Ascending aorta (tissue), 2 donors: ENCODE measurements at places on chromosomes 11 and 22.
A peak's percentile ranks its signal among the peaks of the same experiment; 100 is the strongest.

DNA sequence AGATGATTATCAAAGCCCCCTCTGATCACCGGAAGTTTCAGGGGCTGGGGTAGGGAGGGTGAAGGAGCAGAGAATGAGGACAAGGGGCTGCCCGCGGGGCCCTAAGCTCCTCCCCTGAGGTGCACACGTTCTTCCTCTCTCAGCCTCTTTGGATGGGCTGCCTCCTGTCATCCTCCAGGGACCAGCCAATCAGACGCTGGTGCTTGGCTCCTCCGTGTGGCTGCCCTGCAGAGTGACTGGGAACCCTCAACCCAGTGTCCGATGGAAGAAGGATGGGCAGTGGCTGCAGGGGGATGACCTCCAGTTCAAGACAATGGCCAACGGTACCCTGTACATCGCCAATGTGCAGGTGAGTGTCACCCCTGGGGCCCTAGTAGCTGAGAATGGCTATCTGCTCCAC lies 7.5 kb downstream of the ROBO3 start:
- no peaks in the 10 kb centered on the region for H3K27me3 ChIP-seq
- H3K4me3 ChIP-seq: no peak overlapping the region
- no peak overlapping the region for H3K27ac ChIP-seq
- no peak for DNase-seq

DNA sequence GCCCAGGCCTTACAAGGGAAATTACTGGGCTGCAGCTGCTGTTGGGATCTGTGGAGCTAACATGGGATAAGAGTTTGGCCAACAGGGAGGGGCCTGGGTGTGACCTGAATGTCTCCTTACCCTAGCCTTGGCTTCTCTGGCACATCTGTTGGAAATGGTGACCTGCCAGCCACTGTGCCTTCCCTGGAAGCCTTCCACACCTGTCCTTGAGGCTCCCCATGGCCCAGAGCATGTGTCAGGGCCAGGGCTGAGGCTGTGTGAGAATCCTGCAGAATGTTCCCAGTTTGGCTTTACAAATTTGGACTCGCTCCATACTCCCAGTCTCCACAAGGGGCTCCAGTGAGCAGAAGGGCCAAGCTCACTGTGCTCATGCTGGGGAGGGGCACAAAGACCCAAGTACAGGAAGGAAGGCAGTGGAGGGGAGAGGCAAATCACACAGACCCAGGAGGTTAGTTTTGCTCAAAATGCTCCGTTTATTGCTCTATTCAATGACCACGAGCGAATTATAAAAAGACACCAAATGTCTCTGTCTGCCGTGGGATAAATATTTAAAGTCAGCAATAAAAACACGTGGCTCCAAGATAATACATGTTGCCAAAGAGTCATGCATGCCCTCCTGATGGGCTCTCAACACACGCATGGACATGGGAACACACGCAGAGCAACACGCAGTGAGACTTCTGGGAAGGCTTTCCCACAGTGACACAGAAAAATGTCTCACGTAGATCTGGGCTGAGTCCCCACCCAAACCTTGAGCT lies 1.7 kb upstream of the IGSF22 start:
- no peaks in the 10 kb centered on the region for H3K27me3 ChIP-seq
- H3K27ac ChIP-seq: no peak overlapping the region
- no peaks in the 10 kb centered on the region for H3K36me3 ChIP-seq
- H3K4me1 ChIP-seq: no peaks in the 10 kb centered on the region
- DNase-seq: no peak

DNA sequence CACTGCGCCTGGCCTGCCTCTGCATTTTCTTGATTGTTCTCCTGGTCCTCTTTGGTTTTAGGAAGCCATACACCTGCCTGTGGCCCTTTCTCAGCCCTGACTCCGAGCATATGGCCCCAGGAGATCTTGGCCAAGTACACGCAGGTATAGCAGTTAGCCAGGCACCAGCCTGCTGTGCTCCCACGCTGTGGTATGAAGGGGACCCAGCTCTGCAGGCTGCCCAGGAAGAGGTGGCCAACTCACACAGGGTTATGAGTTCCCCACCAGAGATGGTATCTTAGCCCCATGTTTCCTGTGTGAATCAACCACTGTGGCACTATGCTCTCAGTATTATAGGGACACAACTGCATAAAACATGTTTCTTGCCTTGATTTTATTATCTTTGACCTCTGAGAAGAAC lies 31.1 kb downstream of the SGSM3 start:
- peak; percentile 47 for DNase-seq
- no peaks in the 10 kb centered on the region for H3K4me1 ChIP-seq
- peaks cover 54% of the 10 kb centered on the region for H3K36me3 ChIP-seq
- no peak overlapping the region for H3K27ac ChIP-seq
- H3K4me3 ChIP-seq: no peak overlapping the region
- no peaks in the 10 kb centered on the region for H3K27me3 ChIP-seq

DNA sequence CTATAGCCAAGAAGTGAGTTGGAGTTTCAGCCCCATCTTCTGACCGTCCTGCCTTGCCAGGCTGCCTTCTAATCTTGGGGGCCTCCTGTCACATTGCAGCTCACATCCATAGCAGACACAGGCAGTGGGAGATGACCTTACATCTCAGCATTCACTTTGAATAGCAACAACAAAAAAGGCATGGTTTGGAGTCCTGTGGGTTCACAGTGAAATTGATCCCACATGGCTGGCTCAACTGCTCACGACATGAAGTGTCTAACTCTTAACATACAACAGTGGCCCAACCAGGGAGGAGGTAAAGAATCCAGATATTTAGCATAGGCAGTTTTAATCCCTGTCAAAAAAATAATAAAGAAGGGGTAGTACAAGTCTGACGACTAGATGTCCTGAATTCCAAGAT lies 38.1 kb downstream of the DBX1 start:
- H3K36me3 ChIP-seq: peaks cover 36% of the 10 kb centered on the region
- DNase-seq: no peak
- no peak overlapping the region for H3K4me3 ChIP-seq
- H3K27ac ChIP-seq: no peak overlapping the region
- no peaks in the 10 kb centered on the region for H3K4me1 ChIP-seq

- DNase-seq: no peak
- peaks cover 23% of the 10 kb centered on the region for H3K4me1 ChIP-seq
- H3K27ac ChIP-seq: no peak overlapping the region
- no peak overlapping the region for H3K4me3 ChIP-seq
Observed at GRCh38 chr11:128476729-128477128, 110.6 kb downstream of the ETS1 start.

DNA sequence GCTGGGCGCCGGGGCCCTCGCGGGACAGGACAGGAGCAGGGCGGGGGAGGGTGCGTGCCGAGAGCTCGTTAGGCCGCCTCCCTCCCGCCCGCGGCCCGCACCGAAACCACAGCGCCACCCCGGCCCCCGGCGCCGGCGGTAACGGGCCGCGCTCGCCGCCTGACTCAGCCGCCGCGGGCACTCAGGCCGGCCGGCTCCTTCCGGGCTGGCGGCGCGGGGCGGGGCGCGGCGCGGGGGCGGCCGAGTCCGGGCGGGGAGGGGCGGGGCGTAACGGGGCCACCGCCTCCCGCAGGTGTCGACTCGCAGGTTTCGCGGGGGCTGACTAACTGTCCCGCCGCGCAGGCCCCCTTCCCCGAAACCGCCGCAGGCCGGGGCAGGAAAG lies at the start of gene AP5B1:
AP5B1 (minus strand) TSS at position 207 of the 382 bp plus-strand sequence. CDS start 385 bp downstream, outside the sequence.
- peaks cover 2% of the 10 kb centered on the region for H3K4me1 ChIP-seq
- peak within 1 kb of the TSS; percentile 76 for H3K27ac ChIP-seq
- DNase-seq: no peak
- peaks cover 31% of the 10 kb centered on the region for H3K36me3 ChIP-seq
- H3K27me3 ChIP-seq: no peaks in the 10 kb centered on the region
- H3K4me3 ChIP-seq: peak within 1 kb of the TSS; percentile 75

- H3K27me3 ChIP-seq: no peaks in the 10 kb centered on the region
- H3K4me3 ChIP-seq: no peak overlapping the region
- no peak for DNase-seq
- no peak overlapping the region for H3K27ac ChIP-seq
- no peaks in the 10 kb centered on the region for H3K4me1 ChIP-seq
Observed at GRCh38 chr22:39374191-39374590, 24.4 kb downstream of the SYNGR1 start.

- H3K4me3 ChIP-seq: no peak overlapping the region
- H3K27me3 ChIP-seq: no peaks in the 10 kb centered on the region
- no peak for DNase-seq
- H3K4me1 ChIP-seq: no peaks in the 10 kb centered on the region
Observed at GRCh38 chr11:123797541-123797940, 8.6 kb downstream of the OR6M1 start.

- H3K27me3 ChIP-seq: no peaks in the 10 kb centered on the region
- no peaks in the 10 kb centered on the region for H3K36me3 ChIP-seq
- no peaks in the 10 kb centered on the region for H3K4me1 ChIP-seq
Observed at GRCh38 chr11:16317712-16318111, 38.6 kb downstream of the SOX6 start.

DNA sequence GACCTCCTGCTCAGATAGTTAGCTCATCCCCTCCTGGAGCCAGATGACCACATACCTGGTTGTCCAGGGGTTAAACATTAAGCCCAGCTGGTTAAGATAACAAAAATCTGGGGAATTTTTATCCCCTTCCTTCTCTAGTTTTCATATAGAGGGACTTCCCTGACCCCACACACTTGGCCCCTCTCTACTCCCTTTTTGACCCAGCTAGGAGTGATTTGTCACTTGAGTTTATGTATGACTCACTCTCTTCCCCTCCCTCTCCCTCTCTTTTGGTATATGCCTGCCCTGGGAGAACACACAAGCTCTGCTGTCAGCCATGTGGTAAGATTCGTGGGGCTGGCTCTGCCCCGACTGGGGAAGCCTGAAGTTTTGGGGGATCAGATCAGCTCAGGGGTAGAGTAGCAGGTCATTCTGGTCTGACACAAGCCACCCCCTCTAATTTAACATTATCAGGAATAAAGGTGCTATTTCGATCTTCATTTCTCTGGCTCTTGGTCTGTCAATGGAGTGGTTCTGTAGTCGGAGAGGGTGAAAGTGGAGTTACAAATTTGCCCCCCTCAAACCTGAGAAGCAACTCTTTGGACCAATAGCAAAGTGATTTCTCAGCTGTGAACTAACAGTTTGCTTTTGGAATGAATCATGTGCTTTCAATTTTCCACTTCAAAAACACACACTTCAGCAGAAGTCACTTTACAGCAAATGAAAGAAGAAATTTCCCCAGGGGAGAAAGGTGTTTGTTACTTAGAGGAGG lies 415.3 kb upstream of the CADM1 start:
- no peaks in the 10 kb centered on the region for H3K27me3 ChIP-seq
- H3K36me3 ChIP-seq: no peaks in the 10 kb centered on the region
- no peak for DNase-seq
- no peak overlapping the region for H3K27ac ChIP-seq
- no peak overlapping the region for H3K4me3 ChIP-seq

GRCh38 chr11:88179141-88179540 lies 3.9 kb upstream of the RAB38 start:
- H3K4me3 ChIP-seq: no peak overlapping the region
- H3K27ac ChIP-seq: no peak overlapping the region
- no peaks in the 10 kb centered on the region for H3K27me3 ChIP-seq
- no peaks in the 10 kb centered on the region for H3K36me3 ChIP-seq

DNA sequence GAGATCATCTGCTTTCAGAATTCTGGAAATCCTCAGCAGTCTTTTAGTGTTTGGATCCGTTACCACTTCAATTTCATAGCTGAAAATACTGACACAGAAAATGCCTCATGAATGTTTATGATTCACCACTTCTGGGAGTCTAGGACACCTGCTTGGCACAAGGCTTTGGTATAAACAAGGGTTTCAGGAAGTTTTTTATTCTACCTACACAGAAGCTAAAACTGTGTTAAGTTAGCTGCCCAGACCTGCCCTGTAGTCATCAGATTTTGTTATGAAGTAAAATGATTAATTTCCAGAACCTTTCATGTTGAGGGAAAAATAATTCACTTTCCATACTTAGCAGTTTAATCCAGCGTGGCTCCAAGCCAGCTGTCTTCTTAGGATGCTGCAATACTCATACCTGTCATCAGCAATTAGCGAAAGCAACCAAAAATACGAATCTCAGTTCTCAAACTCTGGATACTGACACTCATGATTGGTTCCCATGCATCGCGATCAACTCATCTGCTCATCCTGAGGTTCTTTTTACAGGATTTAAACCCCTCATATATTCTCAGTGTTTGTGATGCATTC lies 458.5 kb upstream of the CCDC90B start:
- H3K4me1 ChIP-seq: no peaks in the 10 kb centered on the region
- no peaks in the 10 kb centered on the region for H3K36me3 ChIP-seq
- no peaks in the 10 kb centered on the region for H3K27me3 ChIP-seq
- no peak overlapping the region for H3K27ac ChIP-seq

DNA sequence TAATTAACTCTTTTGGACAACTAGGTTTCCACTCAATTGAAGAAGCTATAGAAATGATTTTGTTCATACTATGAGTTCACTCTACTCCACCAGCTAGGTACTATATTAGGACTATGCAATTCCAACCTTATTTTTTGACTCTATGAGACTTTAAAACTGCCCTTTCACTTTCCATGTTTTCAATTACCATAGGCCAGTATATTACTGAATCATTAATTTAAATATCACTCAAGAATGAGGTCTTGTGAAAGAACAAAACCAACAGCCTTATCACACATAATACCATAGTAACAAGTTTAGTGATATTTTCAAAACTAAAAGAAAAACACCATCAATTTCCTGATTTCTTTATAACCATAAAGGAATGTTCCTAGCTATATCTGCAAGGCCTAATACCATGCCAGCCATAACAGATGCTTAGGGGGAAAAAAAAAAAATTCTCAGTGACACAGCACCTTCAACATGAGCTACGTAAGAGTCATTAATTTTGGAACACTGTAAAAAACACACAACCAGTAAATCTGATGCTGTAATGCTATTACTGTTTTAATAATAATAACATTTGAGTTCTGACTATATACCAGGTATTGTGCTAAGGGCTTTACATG lies 6.1 kb downstream of the DCUN1D5 start:
- H3K4me3 ChIP-seq: no peak overlapping the region
- peaks cover 6% of the 10 kb centered on the region for H3K36me3 ChIP-seq
- H3K27ac ChIP-seq: peak overlapping the region; percentile 23
- no peaks in the 10 kb centered on the region for H3K4me1 ChIP-seq
- H3K27me3 ChIP-seq: no peaks in the 10 kb centered on the region
- no peak for DNase-seq

GRCh38 chr22:22692707-22693530 lies 48.5 kb downstream of the GGTLC2 start:
- no peak overlapping the region for H3K4me3 ChIP-seq
- H3K36me3 ChIP-seq: no peaks in the 10 kb centered on the region
- H3K27me3 ChIP-seq: no peaks in the 10 kb centered on the region
- H3K27ac ChIP-seq: no peak overlapping the region
- DNase-seq: no peak

- peaks cover 80% of the 10 kb centered on the region for H3K36me3 ChIP-seq
- H3K27me3 ChIP-seq: no peaks in the 10 kb centered on the region
- H3K4me1 ChIP-seq: no peaks in the 10 kb centered on the region
- DNase-seq: no peak
Observed at GRCh38 chr11:57413681-57414080, 13.2 kb downstream of the SLC43A3 start.

- H3K27ac ChIP-seq: no peak overlapping the region
- no peaks in the 10 kb centered on the region for H3K4me1 ChIP-seq
- no peak overlapping the region for H3K4me3 ChIP-seq
- H3K36me3 ChIP-seq: no peaks in the 10 kb centered on the region
Observed at GRCh38 chr11:116445108-116446047, 327.4 kb downstream of the BUD13 start.
